ENCODE measurements at places on chromosomes 3 and 15.

GRCh38 chr15:42456971-42457370, 34.0 kb downstream of the ZNF106 start:
- DNase-seq = no peak

DNA sequence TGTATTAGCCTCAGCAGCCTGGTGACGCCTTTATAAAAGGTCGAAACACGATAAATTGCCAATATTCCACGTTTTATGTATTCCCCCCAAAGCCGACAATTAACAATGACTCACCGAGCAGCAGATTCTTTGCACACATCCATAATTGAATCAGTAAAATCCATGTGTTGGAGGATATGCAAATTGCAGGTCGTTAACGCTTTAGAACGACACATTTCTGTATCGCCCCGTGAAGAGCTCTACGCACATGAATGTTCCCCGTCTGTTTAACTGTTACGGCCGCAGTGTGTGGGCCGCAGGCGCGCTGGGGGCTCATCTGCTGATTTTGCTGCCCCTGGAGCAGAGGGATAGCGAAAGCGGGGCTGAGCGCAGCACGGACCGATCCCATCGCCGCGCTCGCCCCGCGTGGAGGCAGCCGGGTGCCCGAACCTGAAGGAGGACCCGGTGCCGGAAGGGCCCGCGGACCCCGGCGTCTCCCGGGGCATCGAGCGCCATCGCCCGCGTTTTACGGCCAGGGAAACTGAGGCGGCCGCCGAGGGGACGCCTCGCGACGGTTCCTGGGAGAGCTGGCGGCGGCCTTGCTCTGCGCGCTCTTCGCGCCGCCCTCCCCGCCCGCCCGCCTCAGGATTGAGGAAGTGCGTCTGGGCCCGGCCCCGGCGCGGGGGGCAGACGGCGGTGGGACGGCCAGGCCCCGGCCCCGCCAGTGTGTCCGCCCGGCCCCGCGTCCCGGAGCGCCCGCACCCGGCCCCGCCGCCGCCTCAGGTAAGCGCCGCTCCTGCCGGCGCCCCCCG, at the start of gene LRRK1:
Gene LRRK1, plus strand, starts transcription at position 668 of the 791 bp plus-strand sequence. CDS start 5,276 bp downstream, outside the sequence.
- no peak for DNase-seq

- DNase-seq = no peak
Observed at GRCh38 chr3:58049143-58049785, 41.0 kb downstream of the FLNB start.

- no peak for DNase-seq
Observed at GRCh38 chr15:61112231-61112630, 116.9 kb downstream of the RORA start.

- DNase-seq = no peak
Observed at GRCh38 chr15:101396484-101397261, 92.8 kb downstream of the PCSK6 start.

DNA sequence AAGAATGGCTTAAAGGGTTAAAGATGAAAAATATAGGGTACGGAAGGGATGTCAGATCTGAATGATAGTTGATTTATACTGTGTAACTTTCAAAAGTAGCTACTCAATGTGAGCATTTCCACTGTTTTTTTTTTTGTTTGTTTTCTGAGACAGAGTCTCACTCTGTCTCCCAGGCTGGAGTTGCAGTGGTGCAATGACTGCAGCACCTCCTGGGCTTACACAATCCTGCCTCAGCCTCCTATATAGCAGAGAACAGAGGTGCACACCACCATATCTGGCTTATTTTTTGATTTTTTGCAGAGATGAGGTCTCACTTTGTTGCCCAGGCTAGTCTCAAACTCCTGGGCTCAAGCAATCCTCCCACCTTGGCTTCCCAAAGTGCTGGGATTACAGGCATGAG, 9.9 kb upstream of the PXK start:
- no peak for DNase-seq

DNA sequence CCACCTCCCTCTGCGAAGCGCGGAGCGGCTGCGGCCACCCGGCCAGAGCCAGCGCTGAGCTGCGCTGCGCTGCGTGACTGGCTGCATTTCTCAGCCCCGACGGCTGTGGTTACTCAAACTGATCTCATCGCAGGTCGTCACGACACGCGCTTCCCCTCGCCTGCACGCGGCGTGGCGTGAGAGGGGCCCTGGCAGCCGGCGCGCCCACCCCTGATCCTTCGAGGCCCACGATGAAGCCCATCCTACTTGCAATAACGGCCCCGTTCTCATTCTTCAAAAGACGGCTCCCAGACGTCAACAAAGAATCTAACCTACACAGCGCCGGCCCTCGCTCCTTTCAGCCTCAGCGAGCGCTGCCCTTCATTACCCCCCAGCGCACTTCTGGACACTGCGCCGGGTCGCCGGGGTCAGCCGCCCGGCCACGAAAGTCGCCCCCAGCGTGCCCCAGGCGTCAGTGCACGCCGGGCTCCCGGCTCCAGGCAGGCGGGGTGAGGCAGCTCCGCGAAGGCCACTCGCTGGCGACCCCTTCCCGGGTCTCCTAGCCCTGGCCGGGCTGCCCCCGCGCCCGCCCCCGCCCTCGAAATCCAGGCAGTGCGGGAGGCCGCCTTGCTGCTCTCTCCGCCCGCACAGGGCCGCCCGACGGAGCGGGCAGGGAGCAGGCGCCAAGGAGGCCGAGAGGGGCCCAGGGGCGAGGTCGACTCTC, 9.9 kb upstream of the LEKR1 start:
- DNase-seq = no peak

DNA sequence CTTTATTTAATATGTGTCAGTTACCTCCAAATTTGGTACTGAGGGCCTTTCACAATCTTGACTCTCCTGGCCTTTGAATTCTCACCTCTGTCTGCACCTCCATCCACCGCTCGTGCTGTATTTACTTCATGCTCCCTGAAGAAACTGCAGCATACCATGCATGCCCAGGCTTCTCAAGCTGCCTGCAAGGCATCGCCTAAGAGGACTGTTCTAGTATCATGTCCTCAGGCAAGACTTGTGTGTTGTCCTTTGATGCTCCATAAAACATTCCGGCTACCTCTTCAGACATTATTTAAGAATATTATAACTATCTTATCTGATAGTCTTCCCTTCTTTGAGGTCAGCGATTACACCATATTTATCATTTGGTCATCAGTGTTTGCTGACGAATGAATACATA, 682.5 kb downstream of the NR2F2 start:
- DNase-seq = no peak

- no peak for DNase-seq
Observed at GRCh38 chr3:136787349-136787748, 31.6 kb upstream of the SLC35G2 start.

- no peak for DNase-seq
Observed at GRCh38 chr15:78955355-78955754, 10.5 kb upstream of the CTSH start.

DNA sequence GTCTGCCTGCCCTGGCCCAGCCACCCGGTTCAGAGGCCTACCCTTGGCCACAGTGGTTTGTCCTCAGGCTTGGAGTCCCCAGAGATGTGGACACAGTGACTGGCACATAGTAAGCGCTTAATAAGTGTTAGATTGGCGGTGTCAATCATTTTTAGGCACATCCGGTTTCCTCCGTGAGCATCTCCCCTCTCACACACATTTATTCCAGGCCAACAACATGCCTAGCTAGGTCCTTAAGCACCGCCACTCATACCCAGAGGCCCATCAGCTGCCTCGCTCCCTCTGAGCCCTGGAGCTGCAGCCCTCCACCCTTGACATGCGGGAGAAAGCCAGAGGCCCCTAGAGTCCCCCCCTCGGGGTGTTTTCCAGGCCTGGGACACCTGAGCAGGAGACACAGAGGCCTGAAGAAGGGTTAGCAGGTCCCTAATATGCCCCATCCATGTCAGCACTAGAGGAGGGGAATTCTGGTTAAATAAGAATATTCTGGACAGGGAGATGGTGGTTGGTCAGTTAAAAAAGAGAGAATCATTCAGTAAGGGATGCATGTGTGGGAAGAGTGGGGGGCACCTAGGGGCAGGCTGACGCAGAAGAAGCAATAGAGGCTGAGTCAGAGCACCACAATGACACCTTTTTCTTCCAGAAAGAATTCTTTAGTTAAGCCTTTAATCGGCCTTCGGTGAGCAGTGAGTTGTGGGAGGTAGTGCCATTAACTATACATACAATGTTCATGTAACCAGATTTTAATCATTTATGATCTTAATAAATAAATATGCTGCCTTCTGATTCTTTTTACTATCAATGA, 22.3 kb downstream of the NR2F2 start:
- no peak for DNase-seq

DNA sequence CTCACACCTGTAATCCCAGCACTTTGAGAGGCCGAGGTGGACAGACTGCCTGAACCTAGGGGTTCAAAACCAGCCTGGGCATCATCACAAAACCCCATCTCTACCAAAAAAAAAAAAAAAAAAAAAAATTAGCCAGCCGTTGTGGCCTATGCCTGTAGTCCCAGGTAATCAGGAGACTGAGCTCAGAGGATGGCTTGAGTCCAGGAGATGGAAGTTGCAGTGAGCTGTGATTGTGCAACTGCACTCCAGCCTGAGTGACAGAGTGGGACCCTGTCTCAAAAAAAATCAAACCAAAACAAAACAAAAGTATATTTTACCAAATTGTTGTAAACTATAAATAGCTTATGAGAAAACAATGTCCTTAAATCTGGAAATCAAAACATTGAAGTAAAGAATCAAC, 34.7 kb upstream of the UBP1 start:
- DNase-seq = no peak

GRCh38 chr15:34271493-34271892, 46.7 kb downstream of the EMC4 start:
- peak; percentile 20 for DNase-seq

DNA sequence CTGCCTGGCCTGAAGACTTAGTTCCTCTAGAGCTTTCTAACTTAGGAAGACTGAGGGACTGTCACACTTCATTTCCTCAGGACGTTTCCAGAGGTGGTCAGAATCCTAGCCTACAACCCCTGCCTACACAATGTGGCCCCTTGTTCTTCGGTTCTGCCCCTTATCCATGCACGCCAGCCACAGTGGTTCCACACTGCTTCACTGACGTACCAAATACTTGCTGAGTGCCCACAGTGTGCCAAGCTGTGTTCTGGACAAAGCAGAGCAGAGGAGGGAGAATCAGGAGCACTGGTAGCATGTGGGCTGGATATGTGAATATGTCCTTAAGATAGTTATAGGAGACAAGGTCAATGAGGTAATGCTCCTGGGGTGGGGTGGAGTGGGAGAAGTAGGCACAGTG, 70.5 kb upstream of the SAMMSON start:
- no peak for DNase-seq

DNA sequence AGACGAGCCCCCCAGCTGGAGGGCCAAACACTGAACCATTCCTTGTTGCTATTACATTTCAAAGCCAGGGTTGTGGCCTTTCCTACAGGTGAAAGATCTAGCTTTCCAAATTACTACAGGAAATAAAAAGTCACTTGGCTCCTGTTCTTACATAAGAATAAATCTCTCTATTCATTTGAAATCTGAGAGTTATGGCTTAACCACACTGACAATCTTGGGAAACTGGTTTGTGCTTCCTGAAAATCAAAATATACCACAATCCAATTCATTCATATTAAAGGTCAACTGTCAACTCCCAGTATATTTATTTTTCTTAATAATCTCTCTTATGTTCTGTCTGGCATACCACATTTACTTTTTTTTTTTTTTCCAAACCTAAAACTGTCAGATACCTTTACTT, 103.7 kb upstream of the LMOD3 start:
- DNase-seq = no peak

DNA sequence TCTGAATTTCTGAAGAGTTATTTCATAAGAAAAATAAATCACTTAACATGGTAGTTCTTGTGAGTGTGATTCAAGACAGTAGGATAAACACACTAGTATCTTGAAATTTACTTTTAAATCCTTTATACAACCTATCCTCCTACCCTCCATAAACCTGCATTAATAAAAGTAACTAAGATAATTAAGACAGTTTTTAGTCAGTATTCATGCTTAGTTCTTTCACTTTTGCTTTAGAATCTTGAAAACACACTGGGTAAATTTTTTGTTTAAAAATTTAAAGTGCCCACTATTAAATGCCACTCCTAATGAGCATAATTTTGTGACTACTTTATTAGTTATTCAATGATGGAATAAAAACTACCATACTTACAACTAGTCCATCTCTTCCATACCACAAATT, 28.8 kb downstream of the GOLIM4 start:
- no peak for DNase-seq

DNA sequence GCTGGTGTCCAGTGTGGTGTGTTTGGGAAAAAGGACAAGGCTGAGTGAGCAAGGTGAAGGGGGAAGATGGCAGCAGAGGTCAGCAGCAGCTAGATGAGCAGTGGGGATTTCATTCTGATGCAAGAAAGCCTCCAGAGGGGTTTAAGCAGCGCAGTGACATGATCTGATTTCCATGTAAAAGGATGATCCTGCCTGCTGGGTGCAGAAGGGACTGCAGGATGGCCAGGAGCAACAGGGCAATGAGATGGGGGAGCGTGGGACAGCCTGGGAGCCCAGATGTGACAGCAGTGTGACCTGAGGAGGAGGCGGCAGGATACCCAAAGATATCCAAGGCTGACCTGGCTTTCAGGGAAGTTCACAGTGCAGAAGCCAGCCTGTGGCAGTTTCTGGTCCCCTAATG, 6.1 kb downstream of the WNT7A start:
- DNase-seq = no peak

DNA sequence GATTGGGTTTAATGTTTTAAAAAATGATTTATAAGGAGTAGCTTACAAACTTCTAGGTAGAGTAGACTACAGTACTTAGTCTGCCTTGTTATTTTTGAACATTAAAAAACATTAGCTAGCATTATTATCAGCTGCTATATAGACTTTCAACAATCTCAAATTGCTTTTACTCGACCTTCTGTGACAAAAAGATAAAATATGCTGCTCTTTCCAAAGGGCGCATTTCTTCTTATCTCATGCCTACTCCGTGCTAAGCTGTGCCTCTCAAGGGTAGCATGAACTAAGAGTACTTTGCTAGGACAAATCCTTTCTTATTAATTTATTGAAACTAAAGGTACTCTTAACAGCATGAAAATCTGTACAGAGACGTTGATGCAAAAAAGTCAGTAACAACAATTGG, 71.3 kb downstream of the SPRED1 start:
- no peak for DNase-seq

GRCh38 chr3:107629566-107629965, 106.8 kb downstream of the BBX start:
- DNase-seq = no peak

DNA sequence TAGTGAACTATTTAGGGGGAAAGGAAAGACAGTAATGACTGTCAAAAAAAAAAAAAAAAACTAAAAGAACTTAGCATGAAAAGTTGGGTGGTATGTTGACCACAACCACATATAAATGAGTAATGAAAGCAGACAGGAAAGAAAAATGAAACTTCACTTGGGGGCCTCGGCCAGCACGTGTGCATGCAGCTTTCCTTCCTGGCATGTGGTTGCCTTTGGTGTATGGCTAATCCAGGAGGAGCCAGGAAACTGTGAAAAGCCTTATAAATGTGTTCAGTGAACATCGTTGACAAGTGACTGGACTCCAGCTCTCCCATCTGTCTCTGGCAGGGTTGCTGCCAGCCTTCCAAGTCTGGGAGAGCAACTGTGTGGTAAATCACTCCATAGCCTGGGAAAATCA, 195.1 kb downstream of the DTWD1 start:
- no peak for DNase-seq
